Stimulated activated CD8-positive, alpha-beta memory T cell treated with anti-CD3 and anti-CD28 coated beads, Interleukin-4, amount 100 ng/mL, for 4 hours (primary cell): ENCODE measurements at places on chromosomes 2 and 18.

DNA sequence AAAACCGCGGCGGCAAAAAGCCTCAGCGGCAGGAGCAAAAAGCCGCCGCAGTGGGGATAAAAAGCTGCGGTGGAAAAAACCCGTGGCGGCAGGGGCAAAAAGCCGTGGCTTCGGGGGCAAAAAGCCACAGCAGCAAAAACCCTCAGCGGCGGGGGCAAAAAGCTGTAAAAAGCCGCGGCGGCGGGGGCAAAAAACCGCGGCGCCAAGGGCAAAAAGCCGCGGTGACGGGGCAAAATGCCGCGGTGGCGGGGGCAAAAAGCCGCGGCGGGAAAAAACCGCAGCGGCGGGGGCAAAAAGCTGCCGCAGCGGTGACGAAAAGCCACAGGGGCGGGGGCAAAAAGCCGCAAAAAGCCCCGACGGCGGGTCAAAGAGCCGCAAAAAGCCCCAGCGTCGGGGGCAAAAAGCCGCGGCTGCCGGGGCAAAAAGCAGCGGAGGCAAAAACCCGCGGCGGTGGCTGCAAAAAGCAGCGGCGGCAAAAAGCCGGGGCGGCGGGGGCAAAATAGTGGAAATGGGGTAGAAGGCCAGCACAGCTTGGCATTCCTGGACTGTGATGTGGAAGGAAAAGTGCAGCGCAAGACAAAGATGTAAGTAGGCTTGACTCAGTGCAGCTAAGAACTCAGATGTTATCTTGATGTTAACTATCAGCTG, 151.8 kb downstream of the ANKRD30BL start:
- DNase-seq = no peak

GRCh38 chr2:170313347-170313991, 135.5 kb downstream of the MYO3B start:
- no peak for DNase-seq

- DNase-seq = no peak
These were observed 22.7 kb downstream of the BCL11A start for GRCh38 chr2:60530660-60531281.

GRCh38 chr2:96618596-96619283, 19.4 kb downstream of the KANSL3 start:
- no peak for DNase-seq

DNA sequence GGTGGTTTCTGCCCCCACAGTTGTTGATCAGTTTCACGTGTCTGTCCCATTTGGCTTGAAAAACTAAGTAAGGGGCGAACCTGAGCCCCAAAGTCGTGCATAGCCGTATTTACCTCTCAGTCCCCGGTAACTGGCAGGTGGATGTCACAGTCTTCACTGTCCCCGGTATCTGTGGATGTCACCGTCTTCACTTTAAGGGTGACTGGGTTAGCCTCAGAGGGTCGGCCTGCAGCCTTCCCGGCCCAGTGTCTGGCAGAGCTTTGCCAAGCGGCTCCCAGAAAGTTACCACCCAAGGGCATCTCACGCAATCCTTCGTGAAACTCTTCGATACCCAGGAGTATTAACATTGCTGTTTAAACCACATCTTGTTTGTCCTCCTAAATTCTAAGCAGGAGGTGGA, 125.3 kb upstream of the CTDP1 start:
- no peak for DNase-seq

DNA sequence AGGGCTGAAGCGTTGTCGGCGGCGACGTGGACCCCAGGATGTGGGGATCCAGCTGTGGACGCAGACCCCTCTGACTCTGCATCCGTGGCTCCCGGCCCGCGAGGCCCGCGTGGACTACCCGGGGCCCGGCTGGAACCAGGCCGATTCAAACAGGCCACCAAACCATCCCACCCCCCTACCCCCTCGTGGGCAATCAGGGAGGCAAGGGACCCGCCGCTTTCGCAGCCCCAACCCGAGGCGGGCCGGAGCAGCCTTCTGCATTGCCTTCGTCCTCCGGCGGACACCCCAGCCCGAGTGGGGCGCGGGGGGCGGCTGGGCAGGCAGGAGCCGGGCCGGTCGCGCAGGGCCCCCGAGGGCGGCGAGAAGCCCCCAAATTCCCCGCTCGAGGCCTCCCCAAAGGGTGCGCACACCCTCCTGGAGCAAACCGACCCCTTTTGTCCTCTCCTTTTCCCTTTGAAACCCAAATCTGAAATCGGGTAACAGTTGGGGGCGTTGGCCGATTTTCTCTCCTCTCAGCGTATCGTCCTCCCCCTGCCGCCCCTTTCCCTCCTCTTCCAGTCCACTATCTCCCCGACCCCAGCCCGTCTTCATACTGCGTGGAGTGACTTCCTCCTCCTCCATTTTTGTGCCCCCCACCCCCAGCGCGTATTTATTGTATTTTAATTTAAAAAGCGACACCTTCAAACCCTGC, 7.4 kb downstream of the SP9 start:
- no peak for DNase-seq

DNA sequence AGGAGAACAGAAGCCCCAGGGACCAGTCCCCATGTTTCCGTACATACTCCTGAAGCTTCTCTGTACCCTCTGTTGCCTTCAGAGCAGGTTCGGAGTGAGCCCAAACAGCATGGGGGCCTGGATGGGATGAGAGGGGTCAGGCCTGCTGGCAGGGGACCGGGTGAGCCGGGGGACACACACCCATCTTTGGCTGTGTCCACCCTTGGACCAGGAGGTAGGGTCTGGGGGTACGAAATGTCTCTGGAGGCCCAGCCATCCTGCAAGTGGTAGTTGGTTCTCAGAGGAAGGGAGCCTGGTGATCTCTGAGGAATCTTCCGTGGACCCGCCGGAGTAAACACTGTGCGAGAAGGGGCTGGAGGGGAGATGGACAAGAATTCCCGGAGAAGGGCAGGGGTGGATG, 15.3 kb downstream of the FBLN7 start:
- no peak for DNase-seq
